ENCODE measurements at places on chromosomes 13 and 19. TPM values are rescaled to one million over a fixed set of nuclear protein-coding genes. Genes with fewer than 3 reads are reported as not detected.

MYPOP gene
- 1.4 TPM for total RNA-seq

BABAM1 gene
- total RNA-seq: 138 TPM

NLRP4 gene
- total RNA-seq: not detected

DNA sequence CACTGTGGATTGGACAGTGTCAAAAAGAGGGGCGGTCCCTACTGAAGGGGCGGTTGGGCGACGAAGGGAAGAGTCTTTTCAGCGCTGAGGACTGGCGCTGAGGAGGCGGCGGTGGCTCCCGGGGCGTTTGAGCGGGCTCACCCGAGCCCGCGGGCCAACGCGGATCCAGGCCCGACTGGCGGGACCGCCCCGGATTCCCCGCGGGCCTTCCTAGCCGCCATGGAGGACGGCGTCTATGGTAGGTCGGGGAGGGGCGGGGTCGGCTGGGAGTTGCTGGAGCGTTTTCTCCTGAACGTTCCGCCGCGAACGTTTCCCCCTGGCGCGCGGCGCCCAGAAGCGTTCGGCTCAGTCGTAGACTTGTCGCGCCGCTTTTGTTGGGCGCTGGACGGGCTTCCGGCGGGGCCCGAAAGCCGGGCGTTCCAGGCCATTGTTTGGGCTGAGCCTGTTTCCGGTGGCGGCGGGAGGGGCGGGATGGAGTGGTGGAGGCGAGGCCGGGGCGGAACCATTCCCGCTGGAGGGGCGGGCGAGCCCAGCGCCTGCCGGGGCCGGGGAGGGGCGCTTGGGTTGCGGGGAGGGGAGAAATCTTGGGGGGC is at the start of gene CYTH2:
Gene CYTH2 (plus strand): TSS at position 81 of the 593 bp plus-strand sequence. CDS start 139 bp downstream, at position 220.
- peak; percentile 92 for DNase-seq
- H3K4me1 ChIP-seq: peaks cover 8% of the 10 kb centered on the region
- no peaks in the 10 kb centered on the region for H3K27me3 ChIP-seq
- H3K4me3 ChIP-seq: peak within 1 kb of the TSS; percentile 91

MIA gene
- total RNA-seq: not detected

HCST gene
- total RNA-seq: not detected

DNA sequence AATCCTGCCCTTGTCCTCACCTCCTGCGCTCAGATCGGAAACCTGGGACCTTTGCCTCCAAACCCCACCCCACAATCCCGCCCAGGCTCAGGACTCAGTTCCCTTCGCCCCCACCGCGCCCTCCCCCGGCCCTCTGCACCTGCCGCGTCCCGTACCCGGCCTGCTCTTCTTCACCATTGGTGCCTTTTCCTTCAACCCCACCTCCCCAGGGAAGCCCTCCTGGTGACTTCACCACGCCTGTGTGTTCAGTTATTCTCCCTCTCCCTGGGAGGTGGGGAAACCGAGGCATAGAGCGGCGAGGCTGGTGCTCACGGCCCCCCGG is 19.3 kb upstream of the TCF3 start:
- DNase-seq: no peak
- no peak overlapping the region for H3K27ac ChIP-seq
- no peak overlapping the region for H3K4me3 ChIP-seq
- H3K4me1 ChIP-seq: peaks cover 4% of the 10 kb centered on the region
- H3K36me3 ChIP-seq: no peaks in the 10 kb centered on the region
- H3K27me3 ChIP-seq: peaks cover 82% of the 10 kb centered on the region

SYNGR4 gene
- not detected for total RNA-seq

DNA sequence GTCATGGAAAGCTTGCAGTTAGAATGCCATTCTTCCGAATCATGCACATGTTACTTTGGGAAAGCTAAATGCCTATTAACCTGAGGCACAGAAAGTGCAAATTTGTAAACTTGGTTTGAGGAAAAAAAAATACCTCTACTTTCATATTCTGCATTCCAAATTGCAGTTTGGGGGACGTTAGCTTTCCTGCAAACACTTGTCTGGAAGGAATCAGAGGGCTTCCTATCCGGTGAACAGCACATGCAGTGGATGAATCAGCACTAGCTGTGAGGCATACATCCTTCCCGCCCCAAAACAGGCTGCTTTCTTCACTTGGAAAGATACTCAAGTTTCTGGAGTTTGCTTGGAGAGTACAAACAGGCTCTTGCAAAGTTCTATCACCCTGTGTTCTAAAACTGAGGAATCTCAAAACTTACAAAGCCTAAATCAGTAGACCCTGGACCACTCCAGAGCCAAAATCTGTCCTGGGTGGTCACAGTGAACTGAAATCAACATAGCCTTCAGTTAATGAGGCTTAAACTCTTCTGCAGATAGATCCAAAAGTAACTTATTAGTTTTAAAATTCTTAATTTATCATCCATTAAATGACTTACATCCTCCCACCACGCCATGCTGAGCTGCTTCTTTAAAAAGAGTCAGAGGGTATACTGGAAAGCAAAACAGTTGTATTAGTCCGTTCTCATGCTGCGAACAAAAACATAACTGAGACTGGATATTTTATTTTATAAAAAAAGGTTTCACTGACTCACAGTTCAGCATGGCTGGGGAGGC is 802.3 kb upstream of the ARGLU1 start:
- DNase-seq: no peak
- H3K27me3 ChIP-seq: no peaks in the 10 kb centered on the region
- no peak overlapping the region for H3K27ac ChIP-seq
- H3K4me3 ChIP-seq: no peak overlapping the region
- H3K36me3 ChIP-seq: no peaks in the 10 kb centered on the region

GRCh38 chr19:9962623-9963290 is 26.4 kb upstream of the OLFM2 start:
- H3K27me3 ChIP-seq: no peaks in the 10 kb centered on the region
- no peak overlapping the region for H3K27ac ChIP-seq
- no peaks in the 10 kb centered on the region for H3K4me1 ChIP-seq
- no peak overlapping the region for H3K4me3 ChIP-seq

KCNJ14 gene
- total RNA-seq: 0.53 TPM

DNA sequence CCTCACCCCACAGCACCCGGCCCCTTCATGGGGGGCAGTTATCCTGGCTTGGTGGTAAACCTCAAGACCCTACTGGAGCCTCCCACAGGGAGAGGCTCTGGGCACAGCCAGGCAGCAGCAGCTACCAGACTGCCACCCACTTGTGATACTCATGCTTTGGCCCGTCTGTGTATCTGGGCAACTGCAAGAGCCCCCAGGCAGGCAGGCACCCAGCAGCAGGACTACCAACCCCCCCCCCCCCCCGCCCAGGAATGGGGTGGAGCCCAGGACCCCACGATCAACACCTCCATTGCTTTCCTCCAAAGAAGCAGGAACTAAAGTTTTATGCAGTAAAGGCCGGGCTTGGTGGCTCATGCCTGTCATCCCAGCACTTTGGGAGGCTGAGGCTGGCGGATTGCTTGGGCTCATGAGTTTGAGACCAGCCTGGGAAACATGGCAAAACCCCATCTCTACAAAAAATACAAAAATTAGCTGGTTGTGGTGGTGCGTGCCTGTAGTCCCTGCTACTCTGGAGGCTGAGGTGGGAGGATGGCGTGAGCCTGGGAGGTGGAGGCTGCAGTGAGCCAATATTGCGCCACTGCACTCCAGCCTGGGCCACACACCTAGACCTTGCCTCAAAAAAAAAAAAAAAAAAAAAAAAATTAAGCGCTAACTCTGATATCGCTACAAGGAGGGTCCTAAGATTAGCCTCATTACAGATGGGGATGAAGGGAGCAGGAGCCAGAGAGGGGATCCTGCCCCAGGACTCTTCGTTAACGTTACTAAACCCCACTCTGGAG is 1.1 kb upstream of the LYL1 start:
- DNase-seq: no peak
- no peaks in the 10 kb centered on the region for H3K27me3 ChIP-seq
- H3K36me3 ChIP-seq: peaks cover 13% of the 10 kb centered on the region
- no peaks in the 10 kb centered on the region for H3K4me1 ChIP-seq
- H3K27ac ChIP-seq: no peak overlapping the region

- H3K4me1 ChIP-seq: no peaks in the 10 kb centered on the region
- H3K27me3 ChIP-seq: no peaks in the 10 kb centered on the region
- H3K36me3 ChIP-seq: no peaks in the 10 kb centered on the region
- no peak overlapping the region for H3K27ac ChIP-seq
Measured at GRCh38 chr13:67017276-67017675, 212.9 kb downstream of the PCDH9 start.

FBN3 gene
- total RNA-seq: not detected

DNA sequence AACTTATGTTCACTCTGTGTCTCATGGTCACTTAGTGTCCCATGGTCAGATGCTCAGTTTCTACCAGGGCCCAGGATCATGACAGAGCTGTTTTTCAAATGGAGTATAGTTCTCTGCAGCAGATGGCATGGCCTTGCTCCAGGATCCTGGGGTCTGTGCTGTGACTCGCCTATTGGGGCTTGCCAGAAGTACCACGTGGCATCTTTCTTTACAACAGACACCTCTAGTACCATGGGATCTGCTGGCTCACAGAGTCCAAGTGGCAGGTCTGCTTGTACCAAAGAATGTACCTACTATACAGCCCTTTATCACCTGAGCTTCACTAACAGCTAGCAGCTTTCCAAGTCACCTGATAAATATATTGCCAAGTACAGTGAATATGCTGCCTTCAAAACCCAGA is 6.0 kb upstream of the RNF6 start:
- H3K4me1 ChIP-seq: no peaks in the 10 kb centered on the region
- no peak overlapping the region for H3K4me3 ChIP-seq
- no peaks in the 10 kb centered on the region for H3K27me3 ChIP-seq
- no peak overlapping the region for H3K27ac ChIP-seq

DNA sequence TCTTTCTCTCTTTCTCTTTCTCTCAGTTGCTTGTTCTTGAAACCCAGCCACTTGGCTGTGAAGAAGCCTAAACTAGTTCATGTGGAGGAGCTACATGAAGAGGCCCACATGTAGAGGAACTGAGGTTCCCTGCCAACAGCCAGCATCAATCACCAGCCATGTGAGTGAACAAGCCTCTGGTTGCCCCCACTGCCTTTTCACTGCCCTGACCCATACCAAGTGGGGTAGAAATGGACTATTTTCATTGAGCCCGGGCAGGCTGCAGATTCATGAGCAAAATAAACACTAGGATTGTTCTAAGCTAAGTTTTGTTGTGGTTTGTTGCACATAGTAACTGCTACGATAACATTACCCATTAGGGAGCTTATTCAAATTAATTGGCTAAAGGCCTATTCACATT is 78.7 kb upstream of the FAM216B start:
- no peaks in the 10 kb centered on the region for H3K27me3 ChIP-seq
- H3K36me3 ChIP-seq: no peaks in the 10 kb centered on the region
- peaks cover 7% of the 10 kb centered on the region for H3K4me1 ChIP-seq
- no peak overlapping the region for H3K27ac ChIP-seq
- DNase-seq: no peak

GRCh38 chr19:56956503-56957226 is 116.1 kb upstream of the PEG3 start:
- no peak overlapping the region for H3K4me3 ChIP-seq
- H3K36me3 ChIP-seq: no peaks in the 10 kb centered on the region
- no peak overlapping the region for H3K27ac ChIP-seq
- no peaks in the 10 kb centered on the region for H3K27me3 ChIP-seq
- DNase-seq: no peak

- no peaks in the 10 kb centered on the region for H3K27me3 ChIP-seq
- H3K4me1 ChIP-seq: peaks cover 13% of the 10 kb centered on the region
- no peak overlapping the region for H3K27ac ChIP-seq
- no peak overlapping the region for H3K4me3 ChIP-seq
Measured at GRCh38 chr13:94303644-94304174, 175.8 kb downstream of the DCT start.

DNA sequence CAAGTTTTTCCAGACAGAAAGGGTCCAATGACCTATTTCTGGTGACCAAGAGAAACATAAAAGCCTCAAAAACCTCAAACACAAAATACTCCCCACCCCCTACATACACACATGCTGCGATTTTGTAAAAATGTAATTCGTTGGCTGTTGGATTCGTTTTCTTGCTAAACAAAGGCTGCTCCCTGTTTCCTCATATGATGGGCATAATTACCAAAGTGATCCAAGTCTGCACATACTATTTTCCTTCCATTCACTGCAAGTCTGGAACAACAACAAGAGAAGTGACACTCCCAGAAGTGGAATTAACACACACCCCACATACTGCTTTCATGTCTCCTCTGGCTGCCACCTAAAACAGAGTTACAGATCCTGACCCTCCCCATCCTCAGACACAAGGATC is 131.9 kb downstream of the RAP2A start:
- no peaks in the 10 kb centered on the region for H3K27me3 ChIP-seq
- DNase-seq: no peak
- no peaks in the 10 kb centered on the region for H3K4me1 ChIP-seq
- no peak overlapping the region for H3K27ac ChIP-seq
- H3K4me3 ChIP-seq: no peak overlapping the region
- H3K36me3 ChIP-seq: no peaks in the 10 kb centered on the region

DNA sequence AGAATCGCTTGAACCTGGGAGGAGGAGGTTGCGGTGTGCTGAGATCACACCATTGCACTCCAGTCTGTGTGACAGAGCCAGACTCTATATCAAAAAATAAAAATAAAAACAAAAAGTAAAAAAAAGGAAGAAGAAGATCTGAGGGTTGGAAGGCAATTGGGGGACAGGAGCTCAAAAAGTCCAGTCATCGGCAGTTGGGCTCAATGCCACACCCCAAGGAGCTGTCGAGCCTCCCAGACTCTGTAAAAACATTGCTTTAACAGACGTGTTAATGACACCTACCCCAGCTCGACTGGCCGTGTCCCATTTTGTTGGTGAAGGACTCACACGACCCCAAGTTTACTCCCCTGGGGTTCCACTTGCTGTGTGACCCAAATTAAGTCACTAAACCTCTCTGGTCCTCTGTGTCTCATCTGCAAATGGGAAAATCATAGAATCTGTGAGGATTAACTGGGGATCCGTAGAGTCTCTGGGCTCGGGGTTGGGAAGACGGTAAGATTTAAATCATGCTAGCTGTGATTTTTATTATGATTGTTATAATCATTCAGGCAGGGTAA is 7.0 kb downstream of the GNA15 start:
- peaks cover 26% of the 10 kb centered on the region for H3K4me1 ChIP-seq
- peak overlapping the region; percentile 96 for H3K27ac ChIP-seq
- DNase-seq: no peak
- H3K27me3 ChIP-seq: no peaks in the 10 kb centered on the region
- H3K4me3 ChIP-seq: no peak overlapping the region

FREM2 gene
- total RNA-seq: not detected

DNA sequence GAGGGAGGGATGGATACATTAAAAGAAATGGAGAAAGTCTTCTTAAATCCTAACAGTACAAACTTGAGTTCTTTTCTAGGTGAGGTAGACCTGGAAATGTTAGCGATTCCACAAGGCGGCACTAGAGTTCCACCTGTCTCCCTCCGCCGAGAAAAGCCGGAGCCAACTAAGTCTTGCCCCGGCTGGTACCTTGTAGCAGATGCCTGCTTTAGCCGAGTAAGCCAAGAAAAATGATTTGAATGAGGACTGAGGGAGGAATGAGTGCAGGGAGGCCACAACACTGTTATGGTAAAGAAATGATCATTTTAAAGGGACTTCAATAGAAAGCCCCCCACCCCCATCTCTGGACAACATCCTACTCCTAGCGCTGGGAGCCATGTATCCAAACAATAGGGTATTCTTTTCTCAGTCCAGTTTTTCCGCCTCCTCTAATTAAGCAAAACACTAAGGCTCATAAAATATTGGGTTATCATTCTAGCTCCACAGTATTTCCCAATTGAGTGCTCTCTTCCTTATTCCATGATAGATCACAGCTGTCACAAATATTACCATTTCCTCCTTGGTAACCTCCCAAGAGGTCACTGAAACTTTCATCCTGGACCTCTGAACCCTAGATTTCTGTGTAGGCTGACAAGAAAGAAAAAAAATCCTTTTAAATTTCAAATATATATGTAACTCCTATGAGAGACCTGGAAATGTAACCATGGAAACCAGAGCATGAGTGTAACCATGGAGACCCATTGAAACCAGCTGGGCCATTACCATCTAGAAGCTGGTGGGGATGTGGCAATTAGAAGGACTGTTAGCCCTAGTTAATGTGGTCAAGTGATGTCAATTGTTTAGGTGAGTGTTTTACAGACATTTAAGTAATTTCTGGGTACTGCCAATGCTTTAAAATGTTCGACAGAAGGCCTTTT is 58.3 kb downstream of the GPALPP1 start:
- DNase-seq: peak; percentile 63
- H3K27me3 ChIP-seq: no peaks in the 10 kb centered on the region
- H3K27ac ChIP-seq: no peak overlapping the region
- H3K36me3 ChIP-seq: no peaks in the 10 kb centered on the region
